NCI-H1092 (cell line): ENCODE measurements at places on chromosomes 13 and 19.

- DNase-seq: no peak
Observed at GRCh38 chr19:47511128-47511517, 3.7 kb downstream of the NAPA start.

- DNase-seq: no peak
Observed at GRCh38 chr19:38700902-38701454, 43.3 kb downstream of the CAPN12 start.

DNA sequence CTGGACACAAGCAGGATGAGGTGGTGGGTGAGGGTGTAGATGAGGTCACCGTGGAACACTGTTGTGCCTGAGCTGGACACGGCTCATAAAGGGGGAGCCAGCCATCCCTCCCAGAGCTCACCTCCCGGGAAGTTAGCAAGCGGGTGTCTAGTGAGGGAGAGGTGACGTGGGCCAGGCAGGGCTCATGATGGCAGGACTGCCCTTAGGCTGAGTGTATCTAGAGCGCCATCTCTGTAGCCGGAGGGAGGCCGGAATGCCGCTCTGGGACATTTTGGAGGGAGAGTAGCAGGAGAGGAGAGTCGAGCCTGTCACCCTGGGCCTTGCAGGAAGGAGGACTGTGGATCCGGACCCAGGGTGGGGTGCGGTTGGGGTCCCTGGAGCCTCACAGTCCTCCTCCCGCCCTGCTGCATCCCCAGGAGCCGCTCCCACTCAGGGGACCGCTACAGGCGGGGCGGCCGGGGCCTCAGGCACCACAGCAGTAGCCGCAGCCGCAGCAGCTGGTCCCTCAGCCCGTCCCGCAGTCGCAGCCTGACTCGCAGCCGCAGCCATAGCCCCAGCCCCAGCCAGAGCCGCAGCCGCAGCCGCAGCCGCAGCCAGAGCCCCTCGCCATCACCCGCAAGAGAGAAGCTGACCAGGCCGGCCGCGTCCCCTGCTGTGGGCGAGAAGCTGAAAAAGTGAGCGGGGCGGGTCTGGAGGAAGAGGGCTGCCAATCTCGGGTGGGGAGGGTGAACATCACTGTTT is 9.2 kb downstream of the ZNF296 start:
- no peak for DNase-seq

DNA sequence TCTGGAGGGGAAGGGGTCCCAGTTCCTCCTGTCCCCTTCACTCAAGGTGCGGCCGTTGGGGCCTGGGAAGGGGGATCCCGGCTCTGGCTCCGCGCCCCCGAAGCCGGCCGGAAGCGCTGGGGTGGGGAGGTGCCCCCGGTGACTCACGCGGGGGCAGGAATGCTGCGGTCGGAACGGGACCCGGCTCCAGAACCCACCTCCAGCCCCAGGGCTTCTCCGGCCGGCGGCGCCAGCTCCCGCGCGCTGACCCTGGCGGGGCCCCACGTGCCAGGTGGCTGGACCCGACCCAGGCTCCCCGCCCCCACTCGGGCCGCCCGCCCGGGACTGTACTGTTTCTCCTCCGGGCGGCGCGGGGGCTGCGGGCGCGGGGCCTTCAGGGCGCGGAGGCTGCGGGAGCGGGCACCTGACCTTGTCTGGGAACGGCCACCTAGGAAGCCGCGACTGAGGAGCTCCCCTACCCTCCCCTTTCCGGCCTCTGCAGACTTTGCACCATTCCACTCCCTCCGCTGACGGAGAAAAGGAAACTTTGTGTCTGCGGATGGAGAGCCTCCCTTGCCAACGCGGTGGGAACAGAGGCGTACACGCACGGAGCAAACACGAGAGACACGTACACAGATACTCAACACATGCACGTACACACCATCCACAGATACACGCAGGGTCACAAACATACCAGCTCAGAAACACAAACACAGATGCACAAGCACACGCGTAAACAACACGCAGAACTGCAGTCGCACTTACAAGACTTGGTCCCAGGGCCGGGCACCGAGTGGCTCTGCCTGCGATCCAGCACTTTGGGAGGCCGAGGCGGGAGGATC is 7.2 kb downstream of the AXL start:
- DNase-seq: no peak

- DNase-seq: no peak
Observed at GRCh38 chr19:47111006-47111621, 2.5 kb downstream of the ZC3H4 start.

DNA sequence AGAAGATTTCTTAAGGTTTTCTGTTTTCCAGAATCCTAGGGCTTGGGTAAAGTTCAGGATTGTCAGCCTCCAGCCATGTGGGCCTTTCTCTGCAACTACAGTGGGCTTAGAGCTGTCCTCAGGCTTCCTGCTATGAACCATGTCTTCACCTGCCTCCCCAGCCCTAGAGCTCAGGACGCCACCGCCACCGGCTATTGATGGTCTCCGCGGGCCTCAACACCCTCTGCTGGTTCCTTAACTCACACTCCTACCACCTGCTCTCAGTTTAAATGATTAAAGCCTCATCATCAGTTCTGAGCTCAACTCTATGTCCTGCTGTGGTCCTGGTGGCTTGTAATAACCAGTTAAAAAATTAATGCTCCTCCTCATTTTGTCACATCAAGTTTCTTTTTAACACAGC is 221.0 kb downstream of the EFNB2 start:
- DNase-seq: no peak

- no peak for DNase-seq
Observed at GRCh38 chr19:36330216-36330615, 48.8 kb downstream of the ZFP14 start.

DNA sequence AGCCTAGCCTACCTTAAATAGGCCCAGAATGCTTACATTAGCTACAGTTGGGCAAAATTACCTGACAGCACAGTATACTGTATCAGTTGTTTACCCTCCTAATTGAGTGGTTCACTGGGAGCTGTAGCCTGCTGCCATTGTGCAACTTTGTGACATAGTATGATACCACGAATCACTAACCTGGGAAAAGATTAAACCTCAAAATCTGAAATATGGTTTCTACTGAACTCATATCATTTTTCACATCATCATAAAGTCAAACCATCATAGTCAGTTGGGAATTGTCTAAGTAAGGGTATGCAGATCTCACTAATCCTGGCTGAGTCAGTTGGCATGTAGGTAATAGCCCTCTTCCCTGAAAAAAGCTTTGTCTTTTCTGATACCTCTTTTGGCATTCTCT is 9.2 kb downstream of the PAN3 start:
- no peak for DNase-seq
